ENCODE measurements at places on chromosomes 4 and X. TPM values are rescaled to one million over a fixed set of nuclear protein-coding genes. Genes with fewer than 3 reads are reported as not detected.

DNA sequence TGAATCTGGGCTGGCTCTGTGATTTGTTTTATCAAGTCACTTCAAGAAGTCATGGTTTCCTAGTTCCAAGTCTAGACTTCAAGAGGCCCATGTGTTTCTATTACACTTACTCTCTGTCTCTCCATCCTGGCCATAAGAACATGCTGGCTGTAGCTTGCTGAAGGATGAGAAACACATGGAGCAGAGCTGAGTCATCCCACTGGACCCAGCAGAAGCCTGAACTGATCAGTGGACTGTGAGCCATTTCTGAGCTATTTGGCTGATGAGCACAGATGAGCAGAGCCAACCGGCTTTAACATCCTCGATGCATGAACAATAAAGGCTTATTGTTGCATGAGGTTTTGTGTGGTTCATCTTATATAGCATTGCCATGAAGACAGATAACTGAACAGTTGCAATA, 290.6 kb upstream of the BOD1L1 start:
- no peak for DNase-seq

- DNase-seq = no peak
These were observed 300.9 kb upstream of the CPEB2 start for GRCh38 chr4:14701389-14701788.

KIAA1210 gene
- total RNA-seq = not detected

TMPRSS11A gene
- not detected for total RNA-seq

DNA sequence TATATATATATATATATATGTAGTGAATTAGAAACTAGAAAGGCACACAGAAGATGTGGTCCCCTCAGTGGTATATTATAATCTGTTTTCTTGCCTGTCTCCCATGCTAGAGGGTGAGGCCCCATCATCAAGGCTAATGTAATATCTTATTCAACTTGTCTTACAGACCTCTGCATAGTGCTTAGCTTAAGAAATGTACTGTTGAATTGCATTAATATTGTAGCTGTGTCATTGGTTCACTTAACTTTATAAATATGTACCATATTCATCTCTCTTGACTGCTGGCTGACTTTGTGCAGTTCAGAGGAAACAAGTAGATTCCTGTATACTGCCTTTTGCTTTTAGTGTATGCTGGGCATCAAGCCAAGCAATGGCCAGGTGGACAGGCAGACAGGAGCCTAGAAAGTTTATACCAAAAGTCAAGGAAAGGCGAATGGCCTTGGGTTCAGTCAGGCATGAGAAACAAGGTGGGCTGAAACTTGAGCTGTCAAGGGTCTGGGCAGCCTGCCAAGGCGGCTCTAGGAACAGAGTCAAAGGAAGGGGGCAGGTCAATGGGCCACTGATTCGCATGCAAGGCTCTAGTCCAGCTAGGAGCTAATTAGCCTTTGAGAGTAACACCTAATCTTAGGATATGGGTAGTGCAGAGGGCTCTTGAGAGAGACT, 78.8 kb upstream of the LEF1 start:
- DNase-seq = no peak

GRCh38 chr4:73439445-73439844, 3.4 kb downstream of the AFP start:
- DNase-seq = no peak

RAB41 gene
- not detected for total RNA-seq

DNA sequence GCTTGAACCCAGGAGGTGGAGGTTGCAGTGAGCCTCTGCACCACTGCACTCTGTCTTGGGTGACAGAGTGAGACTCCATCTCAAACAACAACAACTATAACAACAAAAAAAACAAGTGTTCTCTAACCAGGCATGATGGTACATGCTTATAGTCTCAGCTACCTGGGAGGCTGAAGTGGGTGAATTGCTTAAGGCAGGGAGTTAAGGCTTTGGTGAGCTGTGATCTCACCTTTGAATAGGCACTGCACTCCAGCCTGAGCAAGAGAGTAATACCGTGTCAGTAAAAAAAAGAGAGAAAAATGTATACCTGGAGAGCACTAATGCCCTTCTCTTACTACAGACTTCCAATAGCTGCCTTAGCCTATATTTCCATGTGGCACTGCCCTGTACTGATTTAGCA, 18.9 kb upstream of the USP9X start:
- DNase-seq = no peak

GAGE12D gene
- not detected for total RNA-seq

Measured in OCI-LY7 (cell line).